Substantia nigra (tissue), 51 donors: ENCODE measurements at places on chromosomes 5 and 9.

- DNase-seq: no peak
Observed at GRCh38 chr9:137973829-137974416, 96.3 kb downstream of the CACNA1B start.

DNA sequence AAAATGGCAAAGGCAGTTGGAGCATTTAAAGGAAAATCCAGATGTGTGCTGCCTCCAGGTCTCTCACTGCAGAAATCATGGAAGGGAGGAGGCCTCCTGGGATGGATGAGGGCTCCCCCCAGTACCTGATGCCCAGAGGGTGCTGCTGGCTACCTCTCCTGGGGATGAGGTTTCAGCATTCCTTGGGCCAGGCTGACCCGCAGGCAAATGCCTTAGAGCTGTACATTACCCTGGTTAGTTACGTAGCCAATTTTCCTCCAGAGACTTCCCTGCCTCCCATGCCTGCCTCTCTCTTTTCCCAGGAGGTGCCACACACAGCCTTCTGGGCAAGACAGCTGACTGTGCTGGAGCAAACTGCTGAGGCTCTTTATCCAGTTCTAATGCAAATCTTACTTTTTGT lies 65.3 kb downstream of the RGS3 start:
- DNase-seq: no peak

- DNase-seq: no peak
Observed at GRCh38 chr9:94938384-94938783, 211.9 kb downstream of the AOPEP start.

- no peak for DNase-seq
Observed at GRCh38 chr5:17234374-17234773, 16.9 kb downstream of the BASP1 start.

GRCh38 chr5:96807075-96807654 lies 580 bp downstream of the ERAP1 start:
- peak; percentile 73 for DNase-seq

DNA sequence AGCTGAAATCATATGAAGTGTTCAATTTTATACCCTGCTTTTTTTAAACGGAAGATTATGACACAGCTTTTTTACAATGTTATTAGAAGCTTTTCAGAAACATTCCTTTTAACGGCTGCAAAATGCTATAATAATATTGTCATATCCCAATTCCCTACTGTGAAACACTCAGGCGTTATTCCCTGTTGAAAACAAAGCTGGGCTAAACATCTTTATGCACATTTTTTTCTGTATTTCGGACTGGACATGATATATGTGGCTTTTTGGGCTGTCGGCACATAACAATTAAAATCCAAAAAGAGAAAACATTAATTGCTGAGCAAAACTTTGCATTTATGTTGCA lies 12.0 kb upstream of the CTSL start:
- DNase-seq: no peak

DNA sequence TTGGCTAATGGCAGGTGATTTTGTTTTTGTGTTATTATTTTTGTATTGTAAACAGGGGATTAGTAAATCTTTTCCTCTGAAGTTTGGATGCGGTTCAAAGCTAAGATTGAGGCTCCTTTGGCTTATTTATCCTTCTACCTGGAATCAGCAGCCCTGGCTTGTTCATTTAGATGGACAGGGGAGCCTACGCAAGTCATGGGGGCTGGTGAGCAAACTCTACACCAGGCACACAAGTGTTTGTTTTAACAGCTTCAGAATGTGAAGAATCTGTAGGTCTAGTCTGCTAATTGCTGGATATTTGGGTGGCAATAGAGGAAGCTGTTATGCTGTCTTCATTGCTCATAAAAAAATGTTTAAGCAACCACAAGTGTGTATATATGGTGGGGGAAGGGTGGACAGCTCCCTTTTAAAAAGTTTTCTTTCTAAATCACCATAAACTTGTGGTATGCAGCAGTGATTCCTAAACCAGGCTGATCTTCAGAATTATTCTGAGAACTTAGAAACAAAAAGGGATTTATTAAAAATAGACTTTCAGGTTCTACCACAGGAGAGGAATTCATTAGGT lies 20.7 kb downstream of the ZNF462 start:
- no peak for DNase-seq

DNA sequence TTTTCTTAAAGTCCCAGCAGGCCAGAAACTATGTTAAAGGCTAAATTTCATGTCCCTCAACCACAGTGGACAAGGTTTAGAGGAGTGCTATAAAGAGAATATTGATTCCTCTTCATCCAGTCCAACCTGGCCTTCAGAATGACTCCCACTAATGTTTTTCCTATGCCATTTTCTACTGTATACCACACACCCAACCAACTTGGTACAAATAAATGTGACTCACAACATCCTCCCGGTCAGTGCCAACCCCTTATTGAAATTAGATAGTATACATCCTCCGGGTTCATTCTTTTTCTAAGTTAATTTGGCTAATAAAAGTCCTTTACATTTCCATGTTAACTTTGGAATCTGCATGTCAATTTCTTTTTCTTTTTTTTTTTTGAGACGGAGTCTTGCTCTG lies 215.1 kb downstream of the TSSK1B start:
- DNase-seq: no peak

DNA sequence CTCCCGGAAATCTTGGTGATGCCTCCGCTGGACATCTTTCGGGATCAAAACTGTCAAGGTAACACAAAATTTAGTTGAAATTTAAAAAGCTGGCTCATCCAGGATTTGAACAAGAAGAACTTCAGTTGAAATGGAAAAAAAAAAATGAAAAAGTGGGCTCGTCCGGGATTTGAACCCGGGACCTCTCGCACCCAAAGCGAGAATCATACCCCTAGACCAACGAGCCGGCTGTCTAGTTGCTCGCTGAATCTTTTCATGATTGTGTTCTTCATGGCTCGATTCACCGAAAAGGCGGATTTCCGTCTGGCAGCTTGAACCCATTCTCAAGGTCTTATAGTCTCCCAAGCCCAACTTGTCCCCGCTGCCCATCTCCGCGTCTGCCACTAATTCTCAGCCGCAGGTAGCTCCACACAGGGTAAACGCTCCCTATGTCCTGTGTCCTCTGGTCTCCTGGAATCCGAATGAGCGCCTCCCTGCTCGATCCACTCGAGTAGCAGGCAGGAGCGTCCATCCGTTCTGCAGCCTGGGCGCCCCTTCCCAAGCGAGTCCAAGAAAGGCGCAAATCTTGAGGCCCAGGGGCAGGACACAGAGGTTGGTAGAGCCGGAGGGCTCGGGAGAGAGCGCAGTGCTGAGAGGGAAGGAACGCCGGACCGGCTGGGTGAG lies 16.2 kb downstream of the TRIM7 start:
- no peak for DNase-seq

DNA sequence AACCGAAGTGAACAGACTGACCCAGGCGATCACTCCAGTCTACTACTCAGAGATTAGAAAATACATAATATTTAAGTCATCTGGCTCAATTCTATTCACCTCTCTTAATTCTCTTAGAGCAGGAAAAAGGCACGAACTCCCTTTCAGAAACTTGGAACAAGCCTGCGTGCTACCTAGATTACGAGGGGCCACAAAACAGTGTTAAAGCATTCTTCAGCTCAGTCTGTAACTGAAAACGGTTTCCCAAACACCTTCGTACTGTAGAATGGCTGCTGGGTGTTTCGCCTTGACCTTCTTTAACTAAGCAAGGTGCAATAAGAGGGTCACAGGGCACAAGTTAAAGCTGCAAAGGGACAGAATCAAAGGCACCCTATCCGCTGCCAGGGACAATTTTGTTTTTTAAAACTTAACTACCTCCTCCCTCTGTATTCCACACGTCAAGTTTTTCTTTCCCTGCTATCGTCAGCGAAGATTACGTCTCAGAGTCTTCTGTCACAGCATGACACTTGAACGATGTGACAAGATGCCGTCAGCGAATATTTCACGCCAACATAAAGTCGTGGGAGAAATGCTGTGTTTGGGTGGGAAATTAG lies 687 bp downstream of the LYSMD3 start:
- no peak for DNase-seq

DNA sequence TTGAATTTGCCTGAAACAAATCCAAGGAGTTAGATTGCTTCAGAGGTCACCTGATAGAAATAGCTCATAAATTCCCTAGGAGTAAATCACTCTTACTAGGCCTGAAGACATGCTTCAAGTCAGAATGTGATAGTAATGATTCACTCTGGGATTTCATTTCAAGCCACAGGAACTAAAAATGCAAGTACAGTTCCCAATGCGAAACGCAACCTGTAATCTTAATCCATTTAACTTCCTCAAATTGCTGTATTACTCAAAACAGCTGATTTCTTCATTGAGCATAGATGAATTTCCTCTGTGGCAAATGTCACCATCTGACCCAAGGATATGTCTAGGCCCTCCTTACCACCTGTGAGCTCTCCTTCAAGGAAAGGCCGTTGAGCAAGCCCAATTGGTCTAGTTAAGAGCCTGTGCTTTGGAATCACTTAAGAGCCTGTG lies 32.1 kb upstream of the IL6ST start:
- no peak for DNase-seq

DNA sequence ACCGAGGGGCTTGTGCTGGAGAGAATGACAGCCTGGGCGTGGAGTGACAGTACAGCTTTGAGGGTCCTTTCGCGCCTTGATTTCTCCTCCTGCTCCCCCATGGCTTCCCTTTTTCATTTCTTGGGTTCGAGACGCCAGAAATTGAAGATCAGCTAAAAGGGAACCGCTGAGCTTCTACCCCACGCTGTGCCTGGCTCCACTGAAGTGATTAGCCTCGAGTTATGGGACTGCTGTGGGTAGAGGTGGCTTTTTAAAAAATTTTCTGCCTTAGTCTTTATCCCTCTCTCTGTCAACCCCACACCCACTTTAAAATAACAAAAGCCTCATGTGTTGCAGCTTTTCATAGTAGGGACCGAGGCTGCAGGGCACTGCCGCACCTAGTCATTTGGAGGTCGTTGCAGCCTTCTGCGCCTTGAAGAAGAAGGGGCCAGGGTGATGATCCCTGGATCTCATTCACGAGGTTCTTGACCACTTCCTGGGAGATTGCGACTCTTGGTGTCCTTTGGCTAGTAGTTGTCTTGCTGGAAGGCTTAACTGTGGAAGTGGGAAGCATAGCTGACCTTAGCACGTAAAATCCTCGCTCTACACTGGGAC lies 603 bp downstream of the PPIP5K2 start:
- no peak for DNase-seq

GRCh38 chr9:2536511-2536910 lies 85.1 kb upstream of the VLDLR start:
- no peak for DNase-seq

GRCh38 chr9:4689021-4689420 lies 9.7 kb downstream of the CDC37L1 start:
- no peak for DNase-seq

DNA sequence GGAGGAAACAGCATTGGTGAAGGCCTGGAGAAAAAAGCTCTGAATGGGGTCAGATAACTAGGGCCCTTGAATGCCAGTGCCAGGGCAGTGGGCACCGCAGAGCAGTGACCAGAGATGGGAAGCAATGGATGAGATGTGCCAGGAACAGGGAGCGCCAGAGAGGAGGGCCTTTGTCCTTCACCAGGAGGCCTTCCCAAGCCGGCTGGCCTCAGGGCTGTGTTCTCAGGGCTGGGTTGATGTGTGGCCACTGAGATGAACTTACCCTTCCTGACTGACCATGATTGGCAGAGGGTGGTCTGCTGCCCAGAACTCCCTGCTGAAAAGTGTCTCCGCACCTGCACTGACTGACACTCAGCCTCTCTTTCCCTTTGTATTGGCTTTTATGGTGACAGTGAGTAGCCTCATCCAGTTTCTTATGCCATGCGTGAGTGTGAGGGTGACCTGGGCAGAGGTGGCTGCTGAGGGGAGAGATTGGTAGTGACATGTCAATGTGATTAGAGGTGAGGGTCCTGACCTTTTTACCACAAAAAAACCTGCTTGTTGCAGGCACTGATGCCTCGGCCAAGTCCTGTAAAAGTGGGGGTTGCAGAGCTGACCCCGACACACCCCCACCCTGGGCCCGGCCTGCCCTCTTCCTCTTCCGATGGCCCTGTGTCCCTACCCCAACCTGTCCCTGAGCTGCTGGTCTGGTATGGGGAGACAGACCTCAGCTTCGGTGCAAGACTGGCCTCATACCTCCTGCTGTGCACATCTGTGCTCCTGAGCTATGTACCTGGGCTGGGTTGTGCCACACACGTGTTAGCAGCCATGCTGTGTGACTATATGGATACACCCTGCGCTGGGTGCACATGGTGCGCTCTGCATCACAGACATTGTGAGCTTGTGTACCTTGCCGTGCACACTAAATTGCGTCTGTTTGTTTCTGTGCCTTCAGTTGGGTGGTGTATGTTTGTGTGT lies 57.1 kb upstream of the PSD2 start:
- DNase-seq: no peak

GRCh38 chr5:171961117-171961516 lies 45.3 kb downstream of the FBXW11 start:
- no peak for DNase-seq

GRCh38 chr5:57491369-57491965 lies 8.9 kb upstream of the ACTBL2 start:
- DNase-seq: no peak
